ENCODE measurements at places on chromosomes 4 and X.

- no peak for DNase-seq
Measured at GRCh38 chr4:76523593-76523992, 88.6 kb downstream of the SHROOM3 start.

DNA sequence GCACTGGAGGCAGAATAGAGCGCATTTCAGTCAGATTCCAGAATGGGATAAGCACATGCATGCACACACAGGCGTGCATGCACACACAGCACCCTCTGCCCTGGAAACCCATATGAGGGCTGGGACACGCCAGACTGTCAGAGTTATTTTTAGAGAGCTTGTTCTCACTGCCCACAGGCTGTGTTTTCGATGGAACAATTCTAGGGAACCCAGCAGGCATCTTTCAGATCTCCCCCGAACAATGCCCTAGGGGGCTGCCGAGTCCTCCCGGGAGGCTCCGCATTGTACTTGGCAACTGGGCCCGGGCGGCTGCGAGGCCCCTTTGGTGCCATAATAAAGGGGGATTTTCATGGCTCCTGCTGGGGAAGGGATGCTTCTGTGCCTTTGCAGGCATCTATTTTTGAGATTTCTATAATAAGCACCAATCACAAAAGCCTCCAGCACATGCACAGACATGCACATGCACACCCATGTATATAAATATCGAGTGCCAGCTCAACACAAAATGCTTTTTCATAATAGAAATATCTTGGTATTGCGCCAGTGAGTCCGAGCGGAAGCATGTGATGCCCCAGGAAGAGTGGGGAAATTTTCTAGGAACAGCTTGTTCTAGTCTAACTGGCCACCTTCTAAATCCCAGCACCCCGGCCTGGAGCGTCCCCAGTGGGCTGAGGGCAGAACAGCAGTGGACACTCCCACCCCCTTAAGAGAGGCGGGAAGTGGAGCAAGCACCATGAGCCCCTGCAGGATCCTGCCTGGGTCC, 88.5 kb downstream of the PHKA2 start:
- no peak for DNase-seq

GRCh38 chr4:88005076-88005475, 2.4 kb upstream of the PKD2 start:
- no peak for DNase-seq

- DNase-seq: no peak
Measured at GRCh38 chrX:118726887-118727685, at the start of gene IL13RA1. Gene IL13RA1, plus strand, starts transcription at chrX:118727606. Its CDS starts 33 bp downstream, at chrX:118727639.

- no peak for DNase-seq
Measured at GRCh38 chr4:42150653-42151567, 1.5 kb downstream of the BEND4 start.

DNA sequence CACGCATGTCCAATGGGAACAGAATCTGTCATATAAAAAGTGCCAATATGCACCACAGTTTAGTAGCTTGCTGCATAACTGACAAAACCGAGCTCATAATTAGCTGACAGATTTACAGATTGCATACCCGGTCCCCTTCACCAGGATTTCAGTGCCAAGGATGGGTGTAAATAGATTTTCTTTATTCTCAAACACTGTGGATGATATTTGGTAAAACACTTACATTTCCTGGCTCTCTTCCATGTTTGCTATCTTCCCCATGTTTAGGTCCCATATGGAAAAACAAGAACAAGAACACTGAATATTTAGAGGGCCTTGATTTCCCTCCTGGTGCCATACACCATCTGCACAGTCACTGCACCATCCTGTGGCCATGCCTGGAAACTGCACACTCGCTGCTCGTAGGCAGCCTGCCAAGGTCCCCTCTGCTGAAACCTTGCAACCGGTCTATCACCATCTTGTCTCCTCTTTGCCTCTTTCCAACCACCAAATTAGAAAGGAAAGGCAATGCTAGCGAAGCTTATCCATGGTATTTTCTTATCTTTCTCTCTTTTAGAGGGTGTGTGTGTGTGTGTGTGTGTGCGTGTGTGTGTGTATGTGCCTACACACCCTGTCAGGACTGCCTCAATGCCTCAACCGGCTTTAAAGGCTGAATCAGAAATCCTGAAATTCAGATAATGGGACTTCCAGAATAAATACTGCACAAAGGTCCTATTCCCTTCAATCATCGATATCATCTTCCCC, 124.2 kb upstream of the MBNL3 start:
- peak; percentile 33 for DNase-seq

DNA sequence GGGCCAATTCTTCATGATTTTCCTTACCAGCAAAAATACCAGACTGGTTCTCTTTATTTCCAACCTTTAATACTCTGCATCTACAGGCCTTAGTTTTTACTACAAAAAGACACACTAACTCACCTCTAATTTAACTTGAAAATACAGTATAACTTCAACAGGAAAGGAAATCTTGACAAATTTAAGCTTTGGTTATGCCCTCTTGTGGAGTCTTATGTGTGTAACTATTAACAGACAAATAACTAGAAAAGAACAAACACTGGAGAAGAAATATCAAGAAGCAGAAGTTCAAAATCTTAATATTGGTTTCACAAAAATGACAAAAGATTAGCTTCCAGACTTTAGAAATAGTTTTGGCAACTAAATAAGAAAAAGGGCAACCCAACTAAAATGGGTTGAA, 33.0 kb downstream of the PPA2 start:
- no peak for DNase-seq

DNA sequence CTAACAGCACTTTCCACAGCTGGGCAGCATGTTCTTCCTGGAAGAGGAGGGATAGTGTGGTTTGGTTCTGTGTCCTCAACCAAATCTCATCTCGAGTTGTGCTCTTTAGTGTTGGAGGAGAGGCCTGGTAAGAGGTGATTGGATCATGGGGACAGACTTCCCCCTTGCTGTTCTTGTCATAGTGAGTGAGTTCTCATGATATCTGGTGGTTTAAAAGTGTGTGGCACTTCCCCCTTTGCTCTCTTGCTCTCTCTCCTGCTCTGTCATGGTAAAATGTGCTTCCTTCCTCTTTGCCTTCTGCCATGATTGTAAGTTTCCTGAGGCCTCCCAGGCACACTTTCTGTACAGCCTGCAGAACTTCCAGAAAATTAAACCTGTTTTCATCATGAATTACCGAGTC, 133.7 kb upstream of the NDP start:
- DNase-seq: no peak
